HCEC 1CT (cell line): ENCODE measurements at places on chromosomes 4 and X.

DNA sequence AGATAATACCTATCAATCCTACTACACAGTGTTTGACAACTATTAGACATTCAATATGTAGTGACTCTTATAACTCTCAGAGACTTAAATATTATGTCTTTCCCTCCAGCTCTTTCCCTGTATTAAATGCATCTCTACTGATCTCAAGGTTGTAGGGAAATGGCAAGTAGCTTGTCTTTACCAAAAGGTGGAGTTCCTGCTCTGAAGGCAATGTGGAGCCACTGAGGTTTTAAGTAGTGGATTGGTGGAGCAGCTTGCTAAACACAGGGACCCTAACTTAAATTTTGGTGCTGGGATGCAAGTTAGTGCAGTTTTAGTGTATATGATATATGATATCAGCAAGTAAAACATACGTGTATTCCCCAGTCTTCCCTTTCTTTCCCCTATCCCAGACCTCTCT, 13.1 kb downstream of the FNIP2 start:
- DNase-seq: no peak

DNA sequence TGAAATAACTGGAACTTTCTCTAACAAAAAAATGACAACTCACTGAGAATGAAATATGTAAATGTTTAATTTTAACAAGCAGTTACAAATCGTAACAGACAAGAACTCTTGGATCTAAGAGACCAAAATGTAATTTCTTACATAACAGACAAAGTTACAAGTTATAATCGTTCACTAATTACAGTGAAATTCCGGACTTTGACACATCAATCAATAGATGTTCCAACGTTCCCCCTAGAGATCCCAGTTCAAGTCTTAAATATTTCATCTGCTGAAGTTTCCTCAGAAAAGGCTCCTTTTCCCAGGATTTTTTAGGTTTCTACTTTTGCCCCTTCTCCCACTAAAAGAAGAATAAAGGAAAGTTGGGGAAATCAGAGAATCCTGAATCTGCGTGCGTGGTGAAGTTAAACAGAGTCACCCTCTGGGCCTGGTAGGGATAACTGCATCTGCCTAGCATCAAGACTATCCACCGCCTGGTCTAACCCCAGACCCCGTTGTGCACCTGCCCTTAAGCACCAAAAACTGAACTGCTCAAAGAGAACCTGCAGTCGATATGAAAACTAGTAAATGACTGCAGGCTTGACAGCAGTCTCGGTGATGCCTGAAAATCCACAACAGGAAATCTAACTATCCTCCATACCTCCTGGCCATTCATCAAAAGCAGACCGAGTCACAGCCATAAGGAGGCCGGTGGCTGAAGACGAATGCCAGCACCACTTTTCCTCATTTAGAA, 2.3 kb downstream of the IRF2 start:
- peak; percentile 11 for DNase-seq

GRCh38 chr4:87038837-87039615, 104.2 kb downstream of the AFF1 start:
- DNase-seq: peak; percentile 69

- DNase-seq: no peak
These were observed 86.2 kb upstream of the FRMPD4 start for GRCh38 chrX:12052109-12052508.

DNA sequence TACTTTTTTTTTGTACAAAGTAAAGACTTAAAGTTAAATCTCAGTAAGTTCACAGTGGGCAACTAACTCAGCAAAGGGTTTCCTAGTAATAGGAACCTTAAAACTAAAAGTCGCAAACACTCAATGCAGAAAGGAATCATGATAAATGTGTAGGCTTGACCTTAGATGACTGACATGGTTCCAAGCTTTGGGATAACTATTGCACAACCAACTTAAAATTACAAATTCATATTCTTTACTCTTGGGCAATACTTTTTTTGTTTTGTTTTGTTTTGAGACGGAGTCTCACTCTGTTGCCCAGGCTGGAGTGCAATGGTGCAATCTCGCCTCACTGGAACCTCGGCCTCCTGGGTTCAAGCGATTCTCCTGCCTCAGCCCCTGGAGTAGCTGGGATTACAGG, 8.2 kb downstream of the ELOVL6 start:
- no peak for DNase-seq

- no peak for DNase-seq
These were observed 332.9 kb downstream of the PPP3CA start for GRCh38 chr4:101014417-101014816.

GRCh38 chr4:185839194-185839712, 27.3 kb upstream of the SORBS2 start:
- DNase-seq: peak; percentile 82
